ENCODE measurements at places on chromosomes 6 and 20.

DNA sequence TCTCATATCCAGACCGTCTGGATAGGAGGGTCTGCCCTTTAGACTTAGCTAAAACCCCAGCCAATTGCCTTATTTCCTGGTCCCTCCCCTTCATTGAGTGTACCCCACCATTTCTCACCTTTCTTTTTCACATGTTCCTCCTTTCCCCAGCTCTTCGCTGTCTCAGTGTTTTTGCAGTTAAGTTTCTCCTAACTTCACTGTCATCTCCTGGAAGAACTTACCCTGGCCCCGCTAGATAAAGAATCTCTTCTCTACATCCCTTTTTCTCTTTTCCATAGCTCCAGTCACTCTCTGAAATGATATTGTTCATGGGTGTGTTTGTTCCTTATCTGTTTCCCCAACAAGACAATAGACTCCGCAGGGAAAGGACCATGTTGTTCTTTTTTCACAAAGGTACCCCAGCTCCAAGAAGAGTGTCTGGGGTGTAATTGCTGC, 208.8 kb downstream of the TSHZ2 start:
- DNase-seq, result no peak

GRCh38 chr6:13472976-13473767, 14.2 kb downstream of the GFOD1 start:
- DNase-seq, result no peak

DNA sequence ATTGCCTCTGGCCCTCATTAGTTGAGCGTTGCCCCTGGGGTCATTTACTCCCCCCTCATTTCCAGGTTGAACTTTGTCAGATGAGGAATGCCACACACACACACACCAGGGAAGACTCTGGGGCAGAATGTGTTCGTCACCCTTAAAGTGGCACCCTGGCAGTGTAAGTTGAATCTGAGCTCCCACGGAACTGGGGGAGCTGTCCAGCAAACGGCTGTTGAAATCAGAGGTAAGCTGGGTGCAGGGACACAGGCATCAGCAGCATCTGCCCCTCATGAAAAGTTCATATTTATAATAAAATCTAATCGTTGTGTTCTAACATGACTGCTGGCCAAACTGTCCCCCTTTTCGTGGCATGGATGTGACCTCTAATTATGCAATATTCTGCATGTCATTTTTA, 4.3 kb upstream of the MC3R start:
- DNase-seq, result no peak

DNA sequence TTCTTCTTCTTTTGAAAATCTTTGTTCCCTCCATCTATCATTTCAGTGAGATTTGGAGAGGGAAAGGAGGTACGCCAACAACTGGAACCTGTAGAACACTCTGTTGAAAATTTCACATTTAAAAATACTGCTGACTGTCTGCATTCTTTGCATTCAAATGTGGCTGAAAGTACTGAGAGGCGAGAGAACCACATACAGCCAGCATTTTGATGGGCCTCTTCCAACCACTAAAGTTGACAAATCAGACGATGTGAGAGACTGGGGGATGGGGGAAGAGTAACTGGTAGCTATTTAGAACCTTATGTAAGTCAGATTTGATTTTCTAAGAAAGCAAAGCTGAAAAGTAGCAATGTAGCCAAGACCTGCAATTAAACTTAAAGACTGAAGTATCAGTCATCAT, 77.5 kb downstream of the FKBP5 start:
- DNase-seq, result no peak

DNA sequence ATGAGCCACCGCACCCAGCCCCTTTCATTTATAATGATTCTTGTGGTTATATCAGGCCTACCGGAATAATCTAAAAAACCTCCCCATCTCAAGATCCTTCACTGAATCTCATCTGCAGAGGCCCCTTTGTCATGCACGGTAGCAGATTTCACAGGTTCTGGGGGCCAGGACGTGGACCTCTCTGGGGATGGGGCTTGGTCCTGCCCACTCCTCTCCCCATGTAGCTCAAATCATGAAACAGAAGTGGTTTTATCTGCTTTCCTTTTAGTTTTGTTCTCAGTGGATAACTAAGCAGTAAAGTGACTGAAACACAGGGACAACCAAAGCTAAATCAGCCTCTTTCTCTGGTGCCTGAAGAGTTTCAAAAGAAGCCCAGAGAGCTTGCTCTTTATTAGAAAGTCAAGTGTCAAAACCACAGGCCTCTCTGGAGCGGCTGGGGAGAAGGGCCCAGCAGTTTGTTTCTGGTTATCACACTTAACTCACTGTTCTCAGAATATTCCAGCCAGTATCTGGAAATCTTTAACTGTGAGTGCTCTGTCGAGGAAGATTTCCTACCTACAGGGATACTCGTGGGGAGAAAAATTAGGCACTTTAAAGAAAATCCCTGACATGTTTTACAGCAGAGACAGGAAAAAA, 60.6 kb upstream of the FAM184A start:
- DNase-seq, result peak; percentile 13

DNA sequence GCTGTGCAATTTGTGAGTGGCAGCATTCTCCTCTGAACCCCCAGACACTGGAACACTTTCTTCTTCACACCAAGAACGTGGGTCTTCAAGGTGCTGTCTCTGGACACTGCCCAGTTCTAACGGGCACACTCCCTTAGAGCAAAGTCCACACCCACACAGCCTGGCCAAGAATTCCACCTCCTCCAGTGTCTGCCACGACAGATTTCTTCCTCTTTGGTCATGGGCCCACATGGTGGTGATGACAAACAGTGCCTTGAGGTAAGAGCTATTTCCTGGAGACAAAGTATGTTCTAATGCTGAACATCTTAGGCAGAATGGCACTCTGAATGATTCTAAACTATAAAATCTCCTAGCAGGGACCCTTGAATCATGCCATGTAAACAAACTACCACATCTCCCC, 25.5 kb upstream of the SSTR4 start:
- no peak for DNase-seq

GRCh38 chr6:87274660-87275274, 47.6 kb upstream of the SMIM8 start:
- DNase-seq, result no peak

DNA sequence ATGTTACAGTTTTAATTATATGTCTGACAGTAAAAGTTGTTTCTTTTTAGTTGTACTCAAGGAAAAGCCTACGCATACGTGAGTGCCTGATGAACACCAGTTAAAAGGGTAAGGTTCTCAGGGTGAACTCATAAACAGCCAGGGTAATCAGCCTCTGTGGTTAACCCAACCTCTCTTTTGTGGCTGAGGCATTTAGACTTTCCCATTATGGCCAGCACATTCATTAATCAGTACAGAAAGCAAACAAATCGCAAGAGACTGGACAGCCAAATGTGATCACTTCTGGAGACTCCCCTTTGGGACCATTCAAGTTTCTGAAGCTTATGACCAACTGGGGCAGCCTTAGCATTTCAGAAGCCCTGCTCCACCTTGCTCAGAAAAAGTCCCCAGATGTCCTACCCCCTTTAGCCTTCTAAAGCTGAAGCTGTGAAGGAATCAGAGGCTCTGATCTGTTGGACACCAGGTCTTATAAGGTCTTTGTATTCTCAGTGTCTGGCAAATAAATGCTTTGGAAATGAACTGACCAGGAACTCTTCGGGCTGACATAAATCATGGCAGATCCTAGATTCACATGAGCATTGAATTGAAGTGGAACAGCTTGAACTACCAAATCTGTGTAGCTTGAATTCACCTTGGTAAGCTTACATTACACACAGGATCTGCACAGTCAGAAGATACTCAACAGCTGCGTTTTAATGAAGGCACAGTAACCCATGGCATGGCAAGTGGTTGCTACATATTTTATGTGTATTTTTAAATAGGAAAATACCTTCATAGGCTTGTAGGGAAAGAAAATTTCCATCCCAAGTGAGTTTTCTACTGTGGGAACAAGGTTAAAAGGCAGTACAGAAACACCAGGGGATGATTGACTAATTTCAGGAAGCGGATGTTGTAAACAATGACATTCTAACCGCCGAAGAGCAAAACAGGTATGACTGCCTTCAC, 18.7 kb downstream of the IL20RA start:
- no peak for DNase-seq

DNA sequence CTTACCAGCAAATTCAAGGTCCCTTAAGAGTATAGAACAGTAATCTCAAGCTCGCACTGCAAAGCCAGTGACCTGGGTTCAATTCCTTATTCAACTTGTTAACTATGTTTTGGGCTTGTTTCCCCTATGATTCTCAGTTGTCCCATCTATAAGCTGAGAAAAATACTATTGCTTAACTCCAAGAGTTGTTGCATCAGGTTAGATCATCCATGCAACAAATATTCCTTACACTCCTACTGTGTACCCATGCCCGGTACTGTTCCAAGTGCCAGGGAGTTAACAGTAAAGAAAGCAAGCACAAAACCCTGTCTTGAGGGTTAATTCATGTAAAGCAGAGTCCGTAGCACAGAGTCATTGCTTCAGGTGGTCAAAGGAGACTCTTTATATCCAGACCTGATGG, 247.3 kb downstream of the MAFB start:
- no peak for DNase-seq

- no peak for DNase-seq
Observed at GRCh38 chr6:37582306-37582705, 82.6 kb upstream of the CCDC167 start.

DNA sequence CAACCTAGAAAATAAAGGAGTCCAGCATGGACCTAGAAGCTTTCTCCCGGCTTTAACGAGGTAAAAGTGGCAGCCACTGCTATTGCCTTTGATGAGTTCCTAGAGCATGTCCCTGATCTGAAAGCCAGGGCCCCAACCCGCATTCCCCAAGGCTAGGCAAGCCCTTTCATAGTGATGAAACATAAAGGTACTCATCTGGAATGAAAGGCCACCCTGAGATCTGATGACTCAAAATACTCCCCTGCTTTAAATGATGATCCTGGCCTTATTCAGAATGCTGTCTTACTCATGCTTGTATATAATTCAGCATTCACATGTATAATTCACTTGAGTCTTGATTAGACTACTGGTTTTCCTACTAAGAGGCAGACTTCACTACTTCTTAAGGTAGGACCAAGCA, 21.3 kb downstream of the TTPAL start:
- no peak for DNase-seq

DNA sequence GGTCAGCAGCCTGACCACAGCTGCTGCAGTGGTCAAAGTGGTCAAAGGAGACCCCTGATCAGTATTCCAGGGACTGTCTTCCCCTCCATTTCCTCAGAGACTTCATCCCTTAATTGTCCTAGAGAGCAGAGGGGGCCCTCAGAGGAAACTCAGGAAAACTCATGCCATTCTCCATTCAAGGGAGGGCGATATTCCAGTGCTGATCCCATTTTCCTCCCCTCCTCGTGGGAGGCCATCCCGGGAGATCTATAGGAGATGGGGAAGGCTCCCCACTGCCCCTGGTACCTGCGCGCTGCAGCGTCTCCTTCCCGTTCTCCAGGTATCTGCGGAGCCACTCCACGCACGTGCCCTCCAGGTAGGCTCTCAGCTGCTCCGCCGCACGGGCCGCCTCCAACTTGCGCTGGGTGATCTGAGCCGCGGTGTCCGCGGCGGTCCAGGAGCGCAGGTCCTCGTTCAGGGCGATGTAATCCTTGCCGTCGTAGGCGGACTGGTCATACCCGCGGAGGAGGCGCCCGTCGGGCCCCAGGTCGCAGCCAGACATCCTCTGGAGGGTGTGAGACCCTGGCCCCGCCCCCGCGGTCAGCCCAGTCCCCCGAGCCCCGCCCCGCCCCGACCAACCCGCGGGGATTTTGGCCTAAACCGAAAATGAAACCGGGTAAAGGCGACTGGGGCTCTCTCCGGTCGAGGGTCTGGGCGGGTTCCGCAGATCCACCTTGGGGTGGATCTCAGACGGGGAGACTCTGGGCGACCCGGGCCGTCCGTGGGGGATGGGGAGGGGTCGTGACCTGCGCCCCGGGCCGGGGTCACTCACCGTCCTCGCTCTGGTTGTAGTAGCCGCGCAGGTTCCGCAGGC, 878 bp downstream of the HLA-C start:
- DNase-seq, result peak; percentile 58
